Panc1 (cell line): ENCODE measurements at places on chromosomes 13 and 19.

DNA sequence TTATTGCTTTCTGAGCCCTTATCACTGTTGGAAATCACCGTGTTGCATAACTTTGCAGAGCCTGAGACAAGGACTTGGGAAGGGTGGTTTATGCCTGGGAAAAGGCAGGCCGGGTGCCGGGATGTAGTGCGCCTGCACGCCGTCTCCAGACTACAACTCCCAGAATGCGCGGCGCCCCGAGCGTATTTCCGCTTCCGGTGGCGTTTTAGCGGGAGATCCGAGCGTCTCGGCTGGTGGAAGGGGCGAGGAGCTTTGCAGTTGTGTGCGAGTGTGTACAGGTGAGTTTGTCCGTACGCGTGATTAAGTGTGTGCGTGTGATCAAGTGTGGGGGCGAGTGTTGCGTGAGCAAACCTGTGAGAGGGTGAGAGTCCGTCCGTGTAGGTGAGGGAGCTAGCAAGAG, 75.4 kb downstream of the PEG3 start:
- DNase-seq = no peak
- no peaks in the 10 kb centered on the region for H3K36me3 ChIP-seq
- no peaks in the 10 kb centered on the region for H3K27me3 ChIP-seq
- H3K27ac ChIP-seq = no peak overlapping the region
- no peak overlapping the region for H3K4me3 ChIP-seq
- H3K4me1 ChIP-seq = no peaks in the 10 kb centered on the region

DNA sequence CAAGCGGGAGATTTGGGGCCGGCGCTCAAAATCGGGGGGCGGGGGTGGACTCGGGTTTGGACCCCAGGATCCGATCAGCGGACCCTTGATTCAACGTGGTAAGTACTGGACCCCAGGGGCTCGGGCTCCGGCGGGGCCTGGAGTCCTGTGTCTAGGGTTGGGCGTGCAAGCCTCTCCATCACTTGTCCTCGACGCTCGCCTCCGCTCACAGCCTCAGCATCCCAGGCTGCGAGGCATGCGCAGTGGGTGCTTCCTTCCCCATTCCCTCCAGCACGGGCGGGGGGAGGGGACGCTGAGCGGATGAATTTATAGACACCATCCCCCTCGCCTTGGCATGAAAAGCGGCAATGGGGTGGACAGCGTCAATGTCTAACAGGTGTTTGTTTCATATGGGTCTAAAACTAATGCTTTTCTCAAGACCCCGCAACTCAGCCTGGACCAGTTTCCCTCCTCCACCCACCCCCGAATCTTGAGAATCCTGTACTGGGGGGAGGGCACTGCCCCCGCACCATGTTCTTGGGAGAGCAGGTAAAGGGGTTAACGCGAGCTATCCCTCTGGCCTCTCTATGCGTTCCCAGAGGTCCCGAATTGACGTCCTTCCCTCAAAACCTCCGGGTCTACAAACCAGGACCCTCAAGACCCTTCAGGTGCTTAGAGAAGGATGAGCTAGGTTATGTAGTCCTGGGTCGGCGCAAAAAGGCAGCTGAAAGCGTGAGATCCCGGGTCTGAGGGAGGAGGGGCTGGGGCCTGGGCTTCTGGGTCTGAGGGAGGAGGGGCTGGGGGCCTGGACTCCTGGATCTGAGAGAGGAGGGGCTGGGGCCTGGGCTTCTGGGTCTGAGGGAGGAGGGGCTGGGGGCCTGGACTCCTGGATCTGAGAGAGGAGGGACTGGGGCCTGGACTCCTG, 579 bp downstream of the CPT1C start:
- H3K27me3 ChIP-seq = no peaks in the 10 kb centered on the region
- peak overlapping the region; percentile 33; the same call in 1 of the 2 replicates for H3K4me3 ChIP-seq
- no peak overlapping the region for H3K27ac ChIP-seq

DNA sequence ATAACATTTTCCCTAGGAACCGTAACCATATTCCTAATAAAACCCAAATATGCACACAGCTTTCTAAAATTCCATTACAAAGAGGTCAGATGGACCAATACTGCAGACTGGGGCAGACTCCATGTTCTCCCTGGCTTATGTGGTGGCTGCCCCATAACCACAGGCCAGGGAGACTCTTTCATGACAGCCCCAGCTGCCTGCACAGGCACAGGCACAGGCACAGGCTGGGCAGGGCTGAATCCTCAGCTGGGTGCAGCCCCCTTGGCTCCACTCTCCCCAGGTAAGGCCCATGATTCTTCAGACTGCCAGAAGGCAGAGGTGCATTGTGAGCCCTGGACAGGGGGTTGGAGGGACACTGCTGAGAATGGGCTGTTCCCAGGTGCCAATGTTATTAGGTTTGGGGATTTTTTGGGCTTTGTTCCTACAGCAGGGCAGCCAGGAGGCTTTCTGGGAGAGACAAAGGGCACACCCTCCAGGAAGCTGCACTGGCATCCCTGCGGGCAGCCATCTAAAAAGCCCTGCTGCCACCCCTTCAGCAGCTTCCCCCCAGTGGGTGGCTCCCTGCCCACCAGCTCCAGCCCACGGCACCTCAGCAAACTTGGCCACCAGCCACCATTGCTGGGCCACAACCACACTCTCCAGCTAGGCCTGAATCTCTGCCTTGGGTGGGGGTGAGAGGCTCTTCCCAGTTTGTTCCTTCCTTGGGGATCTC, 20.0 kb downstream of the DOCK9 start:
- H3K4me3 ChIP-seq = no peak overlapping the region
- no peaks in the 10 kb centered on the region for H3K4me1 ChIP-seq
- no peak overlapping the region for H3K27ac ChIP-seq
- H3K27me3 ChIP-seq = no peaks in the 10 kb centered on the region
- no peaks in the 10 kb centered on the region for H3K36me3 ChIP-seq

- H3K4me1 ChIP-seq = no peaks in the 10 kb centered on the region
- H3K27me3 ChIP-seq = no peaks in the 10 kb centered on the region; the same call in 1 of the 2 replicates
- no peak overlapping the region for H3K27ac ChIP-seq
- no peak overlapping the region for H3K4me3 ChIP-seq
- no peaks in the 10 kb centered on the region for H3K36me3 ChIP-seq
- DNase-seq = no peak
These were observed 16.1 kb downstream of the PCDH8 start for GRCh38 chr13:52832313-52832712.

DNA sequence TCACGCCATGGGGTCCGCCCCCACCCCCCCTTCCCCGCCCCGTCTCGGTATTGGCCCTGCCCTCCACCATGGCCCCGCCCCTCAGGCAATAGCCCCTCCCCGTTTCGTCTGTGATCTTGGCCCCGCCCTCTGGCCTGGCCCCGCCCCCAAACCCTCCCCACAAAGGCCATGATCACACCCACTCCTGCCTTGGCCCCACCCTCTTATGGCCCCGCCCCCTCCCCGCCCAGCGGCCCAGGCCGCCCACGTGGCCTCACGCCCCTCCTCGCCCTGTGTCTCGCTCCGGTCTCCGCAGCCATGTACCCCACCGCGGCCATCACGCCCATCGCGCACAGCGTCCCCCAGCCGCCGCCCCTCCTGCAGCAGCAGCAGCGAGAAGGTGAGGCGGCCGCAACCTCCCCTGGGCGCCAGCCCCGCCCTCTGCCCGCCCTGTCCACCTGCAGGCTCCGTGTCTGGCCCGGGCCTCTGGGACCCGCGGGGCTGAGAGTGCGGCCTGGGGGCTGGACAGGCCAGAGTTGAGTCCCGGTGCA, 61.3 kb downstream of the CELF5 start:
- H3K4me3 ChIP-seq = peak overlapping the region; percentile 42
- H3K27ac ChIP-seq = peak overlapping the region; percentile 5; the same call in 1 of the 2 replicates
- no peak for DNase-seq
- no peaks in the 10 kb centered on the region for H3K4me1 ChIP-seq

DNA sequence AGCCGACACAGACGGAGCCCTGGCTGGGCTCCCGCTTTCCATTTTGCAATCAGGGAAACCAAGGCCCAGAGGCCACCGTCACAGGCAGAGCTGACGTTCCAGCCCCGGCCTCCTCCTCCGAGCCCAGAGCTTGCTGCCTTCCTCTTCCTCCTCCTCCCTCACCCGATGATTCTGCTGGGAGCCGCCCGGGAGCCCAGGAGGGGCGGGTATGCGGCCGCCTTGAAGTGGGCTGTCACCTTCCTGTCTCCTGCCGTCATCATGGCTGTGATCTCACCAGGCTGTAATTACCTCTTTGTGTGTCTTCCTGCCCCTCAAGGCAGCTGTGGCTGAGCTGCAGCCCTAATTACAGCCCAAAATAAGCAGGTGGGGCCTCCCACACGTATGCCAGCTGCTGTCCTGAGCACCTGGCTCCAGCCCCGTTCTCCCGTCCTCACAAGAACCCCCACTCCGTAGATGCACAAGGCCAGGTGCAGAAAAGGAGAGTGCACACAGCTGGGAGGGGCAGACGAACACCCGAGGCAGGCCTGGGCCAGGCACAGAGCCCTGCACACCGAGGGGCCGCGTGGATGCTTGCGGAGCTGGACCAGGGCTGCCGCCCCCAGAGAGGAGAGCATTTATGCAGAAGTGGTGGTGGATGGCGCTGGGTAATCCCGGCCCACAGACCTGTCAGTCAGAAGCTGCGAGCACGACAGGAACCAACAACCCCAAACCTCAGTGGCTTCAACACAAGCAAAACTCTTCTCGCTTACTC, 4.0 kb downstream of the TPGS1 start:
- H3K4me3 ChIP-seq = no peak overlapping the region
- H3K36me3 ChIP-seq = no peaks in the 10 kb centered on the region; the same call in 1 of the 2 replicates
- no peak for DNase-seq
- H3K27me3 ChIP-seq = no peaks in the 10 kb centered on the region
- peaks cover 2% of the 10 kb centered on the region; the same call in 1 of the 2 replicates for H3K4me1 ChIP-seq
- H3K27ac ChIP-seq = no peak overlapping the region

GRCh38 chr13:24661713-24662112, 18.5 kb upstream of the ATP12A start:
- H3K27me3 ChIP-seq = no peaks in the 10 kb centered on the region
- no peak overlapping the region for H3K27ac ChIP-seq
- no peak overlapping the region for H3K4me3 ChIP-seq
- no peaks in the 10 kb centered on the region for H3K36me3 ChIP-seq
- no peak for DNase-seq

DNA sequence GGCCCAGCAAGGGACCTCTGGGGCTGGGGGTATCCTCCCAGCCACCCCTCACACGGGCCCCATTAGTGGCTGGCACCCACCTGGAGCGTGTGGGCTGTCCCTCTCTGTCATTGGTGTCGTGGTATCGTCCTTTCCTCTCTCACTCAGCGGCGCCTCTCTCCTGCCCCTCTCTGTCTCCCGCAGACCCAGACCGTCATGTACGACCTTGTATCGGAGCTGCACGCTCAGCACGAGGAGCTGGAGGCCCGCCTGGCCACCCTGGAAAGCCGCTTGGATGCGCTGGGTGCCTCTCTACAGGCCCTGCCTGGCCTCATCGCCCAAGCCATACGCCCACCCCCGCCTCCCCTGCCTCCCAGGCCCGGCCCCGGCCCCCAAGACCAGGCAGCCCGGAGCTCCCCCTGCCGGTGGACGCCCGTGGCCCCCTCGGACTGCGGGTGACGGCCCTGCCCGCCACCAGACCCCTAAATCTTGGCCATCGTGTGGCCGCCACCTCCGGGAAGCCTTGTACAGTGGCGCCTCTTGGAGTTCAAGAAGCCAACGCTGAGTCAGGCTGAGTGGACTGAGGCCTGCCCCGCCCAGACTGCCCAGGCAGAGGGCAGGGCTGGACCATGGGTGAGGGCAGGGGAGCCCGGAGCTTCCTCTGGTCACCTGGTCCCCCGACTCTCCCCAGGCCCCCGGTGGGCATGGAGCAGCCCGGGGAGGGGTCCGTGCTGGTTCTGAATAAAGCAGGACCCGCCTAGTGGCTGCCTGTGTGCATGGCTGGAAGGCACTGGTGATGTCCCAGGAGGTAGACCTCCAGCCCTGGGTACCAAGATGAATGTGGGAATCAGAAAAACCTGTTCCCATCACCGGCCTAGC, 9.8 kb upstream of the ARRDC2 start:
- peak overlapping the region; percentile 30 for H3K4me3 ChIP-seq
- no peaks in the 10 kb centered on the region; the same call in 1 of the 2 replicates for H3K36me3 ChIP-seq
- peaks cover 13% of the 10 kb centered on the region for H3K4me1 ChIP-seq
- DNase-seq = no peak

DNA sequence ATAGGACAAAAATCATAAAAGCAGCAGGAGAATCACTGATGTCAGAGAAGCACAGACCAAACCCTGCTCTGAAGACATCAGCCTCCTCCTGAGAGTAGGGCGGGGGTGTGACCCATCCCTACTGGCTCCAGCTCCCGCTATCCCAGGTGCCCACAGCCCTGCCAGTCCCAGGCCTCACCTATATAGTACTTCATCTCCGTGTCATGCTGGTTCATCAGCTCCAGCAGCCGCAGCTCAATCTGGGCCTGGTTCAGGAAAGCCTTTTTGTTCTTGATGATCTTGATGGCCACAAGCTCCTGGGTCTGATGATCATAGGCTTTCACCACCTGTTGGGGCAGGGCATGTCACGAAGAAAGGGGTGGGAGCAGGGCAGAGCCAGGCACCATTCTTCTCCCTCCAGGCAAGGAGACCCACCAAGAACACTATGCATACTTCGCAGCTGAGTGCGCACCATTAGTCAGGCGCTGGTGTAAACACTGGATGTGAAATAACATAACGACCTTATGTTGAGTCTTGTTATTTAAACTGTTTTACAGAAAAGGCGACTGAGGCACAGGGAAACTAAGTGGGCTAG, 4.2 kb downstream of the DYRK1B start:
- H3K4me1 ChIP-seq = peaks cover 36% of the 10 kb centered on the region
- no peak for DNase-seq
- H3K27ac ChIP-seq = no peak overlapping the region
- H3K27me3 ChIP-seq = no peaks in the 10 kb centered on the region
- H3K4me3 ChIP-seq = no peak overlapping the region

DNA sequence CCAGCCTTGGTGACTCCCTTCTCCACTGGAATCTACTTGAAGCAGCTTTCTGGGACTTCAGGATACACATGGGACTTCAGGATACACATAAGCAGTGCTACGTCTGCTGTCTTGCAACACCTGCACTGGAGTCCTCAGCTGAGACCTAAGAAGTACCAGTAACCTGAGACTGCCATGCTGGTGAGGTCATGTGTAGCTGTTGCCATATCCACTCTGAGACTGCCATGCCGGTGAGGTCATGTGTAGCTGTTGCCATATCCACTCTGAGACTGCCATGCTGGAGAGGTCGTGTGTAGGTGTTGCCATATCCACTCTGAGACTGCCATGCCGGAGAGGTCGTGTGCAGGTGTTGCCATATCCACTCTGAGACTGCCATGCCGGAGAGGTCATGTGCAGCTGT, 937.9 kb downstream of the EFNB2 start:
- no peaks in the 10 kb centered on the region for H3K4me1 ChIP-seq
- DNase-seq = no peak
- no peaks in the 10 kb centered on the region for H3K27me3 ChIP-seq
- no peak overlapping the region for H3K27ac ChIP-seq
- H3K36me3 ChIP-seq = no peaks in the 10 kb centered on the region

DNA sequence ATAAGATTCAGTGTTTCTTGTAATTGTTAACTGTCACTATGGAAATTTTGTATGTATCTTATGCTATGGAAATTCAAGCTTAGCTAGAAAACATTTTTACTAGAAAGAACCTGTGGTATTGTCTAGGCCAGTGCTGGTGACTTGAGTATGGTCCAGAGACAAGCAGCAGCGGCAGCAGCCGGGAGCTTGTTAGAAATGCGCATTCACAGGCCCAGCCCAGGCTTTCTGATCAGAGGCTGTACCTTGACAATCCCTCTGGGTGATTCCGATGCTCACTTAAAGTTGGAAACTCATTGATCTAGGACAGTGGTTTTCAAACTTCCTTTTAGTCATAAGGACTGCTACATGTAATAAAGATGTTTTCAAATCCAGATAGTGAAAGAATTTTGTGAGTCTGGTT, 287.4 kb downstream of the SHISA2 start:
- DNase-seq = no peak
- H3K27ac ChIP-seq = no peak overlapping the region
- H3K4me1 ChIP-seq = no peaks in the 10 kb centered on the region
